GM12891 (cell line): ENCODE measurements at places on chromosomes 4 and X.

- no peak for DNase-seq
These were observed 418 bp downstream of the TAB3 start for GRCh38 chrX:30888526-30889146.

- no peak for DNase-seq
These were observed 48.6 kb upstream of the EMCN start for GRCh38 chr4:100566396-100566795.

DNA sequence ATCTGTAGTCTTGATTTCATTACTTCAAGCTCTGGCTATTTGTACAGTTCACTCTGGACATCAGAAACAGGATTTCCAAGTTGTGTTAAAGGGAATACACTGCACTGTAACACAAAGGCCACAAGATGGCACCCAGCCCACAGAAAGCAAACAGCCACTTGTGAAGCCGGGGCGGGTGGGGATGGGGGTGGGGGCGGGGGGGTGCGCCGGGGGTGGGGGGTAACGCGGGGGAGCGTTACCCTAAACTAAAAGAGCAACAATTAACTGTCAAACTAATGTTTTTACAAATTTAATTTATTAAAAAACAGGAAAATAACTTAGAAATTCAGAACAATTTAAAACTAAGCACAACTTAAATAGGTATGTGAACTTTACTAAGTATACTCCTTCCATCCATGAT lies 27.3 kb downstream of the PRDX4 start:
- DNase-seq: peak; percentile 15

DNA sequence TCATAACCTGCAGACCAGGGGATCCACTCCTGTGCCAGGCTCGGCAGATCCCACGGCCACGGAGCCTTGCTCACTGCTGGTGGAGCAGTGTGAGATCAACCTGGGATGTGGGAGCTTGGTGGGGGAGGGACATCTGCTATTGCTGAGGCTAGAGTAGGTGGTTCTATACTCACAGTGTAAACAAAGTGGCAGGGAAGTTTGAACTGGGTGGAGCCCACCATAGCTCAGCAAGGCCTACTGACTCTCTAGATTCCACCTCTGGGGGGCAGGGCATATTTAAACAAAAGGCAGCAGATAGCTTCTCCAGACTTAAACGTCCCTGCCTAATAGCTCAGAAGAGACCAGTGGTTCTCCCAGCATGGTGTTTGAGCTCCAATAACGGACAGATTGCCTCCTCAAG lies 54.7 kb upstream of the EPHA5 start:
- DNase-seq: no peak

GRCh38 chrX:148134578-148134977 lies 153.4 kb downstream of the FMR1NB start:
- DNase-seq: no peak

DNA sequence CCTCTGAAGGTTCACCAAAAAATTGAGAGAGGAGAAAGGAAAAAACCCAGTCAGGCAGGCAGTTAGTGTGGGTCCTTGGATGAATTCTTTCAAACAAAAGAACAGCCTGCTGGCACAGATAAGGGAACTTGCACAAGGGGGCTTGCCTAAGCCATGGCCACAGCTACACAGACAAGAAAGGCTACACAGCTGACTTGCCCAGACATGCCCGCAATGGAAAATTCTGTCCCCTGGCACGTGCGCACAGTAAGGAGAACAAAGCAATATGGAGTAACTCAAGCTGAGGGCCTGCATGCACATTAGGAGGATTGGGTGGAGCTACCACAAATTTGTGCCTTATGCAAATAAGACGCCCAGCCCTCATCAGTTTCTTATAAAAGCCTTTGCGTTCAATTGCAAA lies 512.5 kb upstream of the HTR2C start:
- DNase-seq: no peak

- DNase-seq: no peak
These were observed 374.7 kb downstream of the ANKRD50 start for GRCh38 chr4:124337874-124338273.

DNA sequence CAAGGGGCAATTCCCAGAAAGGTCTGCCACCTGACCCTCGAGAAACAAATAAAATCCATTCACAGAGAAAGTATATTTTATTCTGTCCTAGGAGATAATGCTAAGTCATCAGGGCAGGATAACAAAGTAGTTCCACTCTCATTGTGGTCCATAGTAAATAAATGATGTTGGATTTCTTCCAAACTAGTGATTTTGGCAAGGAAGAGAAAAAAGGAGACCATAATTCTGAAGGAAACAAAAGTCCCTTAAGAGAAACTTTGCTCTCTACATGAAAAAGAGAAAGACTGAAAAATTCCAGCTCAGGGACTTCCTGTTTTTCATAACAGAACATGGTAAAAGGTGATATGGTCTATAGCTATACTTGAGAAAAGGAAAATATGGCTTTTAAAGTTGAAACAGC lies 71.5 kb upstream of the DDX60 start:
- no peak for DNase-seq

DNA sequence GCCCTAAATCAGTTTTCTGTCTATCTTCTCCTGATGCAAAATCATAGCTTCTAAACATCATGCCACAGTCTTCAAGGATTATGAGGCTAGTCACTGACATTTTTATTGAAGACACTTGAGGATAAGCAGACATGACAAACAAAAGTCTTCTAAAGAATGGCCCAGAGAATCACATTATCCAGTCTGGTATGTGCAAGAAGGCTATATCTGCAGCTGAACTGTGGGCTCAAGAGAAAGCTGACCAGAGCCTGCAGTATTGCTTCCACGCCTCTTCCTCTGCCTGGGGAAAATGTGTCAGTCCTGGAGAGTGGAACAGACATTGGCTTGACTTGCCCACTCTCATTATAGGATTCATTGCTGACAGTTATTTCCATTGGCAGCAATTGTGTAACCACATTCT lies 553.5 kb downstream of the SPOCK3 start:
- DNase-seq: no peak

GRCh38 chr4:187166886-187167512 lies 443.3 kb upstream of the FAT1 start:
- no peak for DNase-seq

- DNase-seq: peak; percentile 6
These were observed 76.8 kb upstream of the MCF2 start for GRCh38 chrX:139784807-139785206.
